Activated CD8-positive, alpha-beta T cell treated with anti-CD3 and anti-CD28 coated beads for 36 hours (primary cell): ENCODE measurements at places on chromosomes 16 and 17. TPM values are rescaled to one million over a fixed set of nuclear protein-coding genes. Genes with fewer than 3 reads are reported as not detected.

Gene MVP
- 32.5 TPM for total RNA-seq

Gene CIBAR2
- not detected for total RNA-seq

DNA sequence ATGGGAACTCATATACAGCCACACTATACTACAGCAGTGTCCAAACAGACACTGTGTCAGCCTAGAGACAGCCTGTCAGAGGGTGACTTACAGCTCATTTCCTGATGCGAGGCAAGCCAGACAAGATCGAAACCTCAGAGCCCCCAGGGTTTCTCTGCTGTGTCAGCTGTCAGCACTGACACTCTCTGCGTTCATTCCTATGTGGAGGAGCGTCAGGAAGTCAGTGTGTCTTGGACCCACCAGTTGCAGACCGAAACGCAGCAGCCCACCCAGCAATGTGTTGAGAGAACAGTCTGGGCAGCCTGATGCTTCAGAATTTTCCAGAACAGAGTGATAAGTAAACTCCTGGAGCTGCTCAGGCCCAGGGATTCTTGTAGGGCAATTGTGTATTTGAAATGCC, 20.6 kb upstream of the MAPT start:
- H3K27me3 ChIP-seq, result peaks cover 13% of the 10 kb centered on the region
- H3K36me3 ChIP-seq, result no peaks in the 10 kb centered on the region
- H3K27ac ChIP-seq, result no peak overlapping the region

- peaks cover 16% of the 10 kb centered on the region for H3K27me3 ChIP-seq
- no peaks in the 10 kb centered on the region for H3K4me1 ChIP-seq
- DNase-seq, result no peak
- H3K27ac ChIP-seq, result no peak overlapping the region
Observed at GRCh38 chr16:77820340-77820739, 32.0 kb downstream of the VAT1L start.

- no peak overlapping the region for H3K4me3 ChIP-seq
- H3K27me3 ChIP-seq, result peaks cover 2% of the 10 kb centered on the region
- no peaks in the 10 kb centered on the region for H3K4me1 ChIP-seq
- DNase-seq, result no peak
Observed at GRCh38 chr17:74317071-74317470, 9.0 kb upstream of the KIF19 start.

- no peak for DNase-seq
- H3K27ac ChIP-seq, result no peak overlapping the region
- H3K4me3 ChIP-seq, result no peak overlapping the region
- no peaks in the 10 kb centered on the region for H3K4me1 ChIP-seq
- H3K27me3 ChIP-seq, result peaks cover 22% of the 10 kb centered on the region
- no peaks in the 10 kb centered on the region for H3K36me3 ChIP-seq
Observed at GRCh38 chr16:79571903-79572535, 28.5 kb downstream of the MAF start.

DNA sequence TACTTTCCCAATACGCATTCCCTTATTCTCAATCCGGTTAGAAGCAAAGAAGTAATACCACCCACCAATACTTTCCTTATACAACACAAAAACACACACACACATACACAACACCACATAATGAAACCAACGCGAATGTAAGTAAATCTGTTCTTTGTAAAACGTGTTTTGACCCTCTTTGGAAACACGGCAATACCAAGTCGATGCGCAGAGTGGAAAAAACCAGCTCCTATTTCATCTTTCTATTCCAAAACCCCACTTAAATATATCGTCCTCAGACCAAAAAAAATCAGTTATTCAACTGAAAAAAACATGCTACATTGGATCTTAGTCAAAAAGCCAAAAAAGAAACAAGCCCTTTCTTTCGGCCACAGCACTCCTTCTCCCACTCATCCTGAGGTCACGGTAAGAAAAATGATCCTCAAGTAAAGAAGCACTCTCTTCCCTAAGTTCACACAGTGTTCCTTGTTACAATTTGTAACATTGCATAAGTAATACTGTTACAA, 31.0 kb upstream of the ARL4D start:
- peak overlapping the region; percentile 97 for H3K4me3 ChIP-seq
- peaks cover 47% of the 10 kb centered on the region for H3K4me1 ChIP-seq
- H3K27ac ChIP-seq, result peak overlapping the region; percentile 100

GRCh38 chr17:82599674-82600661, 48.3 kb downstream of the WDR45B start:
- H3K36me3 ChIP-seq, result peaks cover 39% of the 10 kb centered on the region
- no peaks in the 10 kb centered on the region for H3K27me3 ChIP-seq
- H3K4me3 ChIP-seq, result no peak overlapping the region
- peaks cover 9% of the 10 kb centered on the region for H3K4me1 ChIP-seq
